CD4-positive, alpha-beta T cell treated with Interleukin-4 for 4 hours (primary cell): ENCODE measurements at places on chromosomes 16 and 17.

DNA sequence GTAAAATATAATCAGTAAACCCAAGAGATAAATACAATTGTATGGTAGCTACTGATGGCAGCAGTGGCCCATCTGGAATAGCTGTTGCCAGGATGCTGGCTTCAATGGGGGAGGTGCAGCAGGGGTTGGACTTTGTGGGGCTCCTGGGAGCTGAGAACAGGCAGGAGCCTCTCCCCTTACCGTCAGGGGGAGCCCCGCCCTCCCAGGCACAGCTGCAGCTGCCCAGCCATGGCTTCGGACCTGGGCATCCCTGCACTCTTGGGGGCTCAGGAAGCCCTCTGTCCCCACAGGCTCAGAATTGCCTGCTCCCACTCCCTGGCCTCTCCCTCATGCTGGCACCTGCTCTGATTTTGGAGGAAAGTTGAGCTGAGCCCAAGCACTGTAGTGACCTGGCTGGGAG is 741.1 kb downstream of the CDH11 start:
- no peak for DNase-seq

DNA sequence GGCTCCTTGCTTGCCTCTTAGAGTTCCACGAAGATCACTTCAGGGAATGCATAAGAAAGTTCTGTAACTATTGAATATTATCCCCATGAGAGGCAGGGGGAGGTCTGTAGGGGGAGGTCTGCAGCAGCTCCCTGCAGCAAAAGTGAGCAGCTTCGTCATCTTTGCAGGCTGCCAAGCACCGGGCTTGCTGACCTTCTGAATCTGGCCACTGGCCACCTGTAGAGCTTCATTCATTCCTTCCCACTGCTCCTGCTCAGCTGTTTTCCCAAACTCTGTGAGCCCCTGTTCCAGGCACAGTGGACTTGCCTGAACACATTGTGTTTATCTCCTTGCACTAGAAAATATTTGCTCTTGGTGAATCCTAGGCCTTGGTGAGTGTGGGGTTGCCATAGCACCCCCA is 443.3 kb downstream of the HAPSTR1 start:
- no peak for DNase-seq

DNA sequence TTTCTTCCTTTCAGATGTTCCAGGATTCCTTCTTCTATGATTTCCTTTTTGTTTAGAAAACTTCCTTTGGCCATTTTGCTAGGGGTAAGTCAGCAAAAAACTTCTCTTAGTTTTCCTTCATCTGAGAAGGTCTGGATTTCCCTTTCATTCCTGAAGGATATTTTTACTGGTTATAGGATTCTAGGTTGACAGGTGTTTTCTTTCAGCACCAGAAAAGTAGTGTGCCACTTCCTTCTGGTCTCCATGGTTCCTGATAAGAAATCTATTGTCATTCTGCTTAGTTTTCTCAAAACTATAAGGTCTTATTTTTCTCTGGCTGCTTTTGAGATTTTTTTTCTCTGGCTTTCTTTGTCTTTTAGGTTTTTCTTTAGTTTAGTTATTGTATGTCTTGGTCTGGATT is 27.6 kb downstream of the MPRIP start:
- no peak for DNase-seq

- DNase-seq: no peak
Observed at GRCh38 chr17:28744972-28745785, 1.4 kb downstream of the TRAF4 start.

DNA sequence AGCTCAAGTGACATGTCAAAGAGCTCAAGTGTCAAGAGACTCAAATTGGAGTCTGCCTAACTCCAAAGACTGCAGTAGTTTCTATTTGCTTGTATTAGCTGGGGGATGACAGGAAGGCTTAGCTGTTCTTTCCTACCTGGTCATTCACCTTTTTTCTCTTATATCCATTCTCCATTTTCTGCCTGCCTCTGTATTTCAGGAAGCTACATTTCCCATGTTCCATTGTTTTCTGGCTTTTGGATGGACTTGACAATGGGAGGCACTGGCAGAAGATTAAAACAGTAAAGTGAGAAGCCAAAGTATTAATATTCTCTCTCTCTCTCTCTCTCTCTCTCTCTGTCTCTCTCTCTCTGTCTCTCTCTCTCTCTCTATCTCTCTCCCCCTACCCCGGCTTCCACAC is 135.7 kb upstream of the ADAMTS18 start:
- DNase-seq: no peak

DNA sequence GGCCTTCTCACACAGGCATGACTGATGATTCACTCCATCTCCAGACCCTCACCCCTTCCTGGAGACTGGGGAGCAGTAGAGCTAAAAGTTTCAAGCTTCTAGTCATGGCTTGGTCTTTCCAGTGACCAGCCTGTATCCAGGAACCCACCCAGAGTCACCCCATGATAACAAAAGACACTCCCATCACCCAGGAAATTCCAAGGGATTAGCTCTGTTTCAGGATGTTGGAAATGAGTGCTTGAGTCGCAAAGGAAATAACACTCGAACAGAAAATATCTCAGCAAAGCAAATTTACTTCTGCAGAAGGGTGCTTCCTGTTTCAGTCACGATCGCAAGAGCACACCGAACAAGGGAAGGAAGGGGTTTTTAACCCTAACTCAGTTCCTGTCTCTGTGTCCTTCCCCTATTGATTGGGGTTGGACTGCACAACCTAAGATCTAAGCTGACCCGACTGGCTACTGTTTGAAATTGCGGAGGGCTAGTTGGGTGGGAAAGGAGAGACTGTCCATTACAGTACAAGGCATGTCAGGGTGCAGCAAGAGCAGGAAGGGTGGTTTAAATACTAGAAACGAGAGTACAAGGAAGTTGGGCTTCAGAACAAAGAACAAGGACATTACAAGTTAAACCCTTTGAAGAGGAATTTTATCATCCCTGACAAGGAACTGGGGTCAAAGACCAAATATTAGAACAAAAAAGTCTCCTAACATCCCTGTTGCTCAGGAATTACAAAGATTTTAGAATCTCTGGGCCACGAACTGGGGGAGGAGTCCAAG is 224.4 kb upstream of the CACNG5 start:
- no peak for DNase-seq

GRCh38 chr17:35342276-35342675 is 31.1 kb downstream of the SLFN11 start:
- no peak for DNase-seq

DNA sequence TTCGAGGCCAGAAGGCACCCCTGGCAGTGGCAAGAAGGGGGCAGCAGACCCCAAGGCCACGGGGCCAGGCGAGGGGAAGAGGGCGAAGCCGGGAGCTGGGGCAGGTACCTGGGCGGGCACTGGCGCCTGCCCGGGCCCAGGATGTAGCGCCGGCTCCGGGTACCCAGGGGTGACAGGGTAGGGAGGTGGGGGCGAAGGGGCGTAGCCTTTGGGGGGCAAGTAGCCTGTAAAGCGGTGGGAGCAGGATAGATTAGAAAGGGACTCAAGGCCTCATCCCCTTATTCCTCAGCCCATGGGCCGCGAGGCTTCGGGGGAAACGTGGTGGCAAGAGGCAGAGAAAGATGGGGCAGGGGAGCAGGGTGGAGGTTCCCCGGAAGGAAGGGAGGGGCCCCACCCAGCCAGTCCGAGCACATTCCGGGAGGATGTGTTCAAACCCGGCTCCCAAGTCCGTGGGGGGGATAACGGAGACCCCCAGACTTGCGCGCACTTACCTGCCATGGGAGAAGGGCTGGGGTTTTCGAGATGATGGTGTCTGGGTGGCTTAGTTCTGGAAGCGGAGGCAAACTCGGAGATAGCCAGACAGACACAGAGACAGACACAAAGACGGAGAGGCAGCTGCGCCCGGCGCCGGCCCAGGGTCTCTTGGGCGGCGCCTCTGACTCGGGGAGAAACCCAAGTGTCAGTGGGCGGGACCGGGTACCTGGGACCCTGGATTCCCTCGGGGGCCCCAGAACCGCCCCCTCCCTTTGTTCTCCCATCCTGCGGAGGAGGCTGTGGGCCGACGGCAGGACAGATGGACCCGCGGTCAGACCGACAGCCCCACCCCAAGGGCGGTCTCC is 493 bp downstream of the PLSCR3 start:
- peak; percentile 66 for DNase-seq

- DNase-seq: peak; percentile 57
Observed at GRCh38 chr17:58577696-58578095, 63.3 kb upstream of the MTMR4 start.

- no peak for DNase-seq
Observed at GRCh38 chr17:49610883-49611584, 35.4 kb downstream of the NXPH3 start.

DNA sequence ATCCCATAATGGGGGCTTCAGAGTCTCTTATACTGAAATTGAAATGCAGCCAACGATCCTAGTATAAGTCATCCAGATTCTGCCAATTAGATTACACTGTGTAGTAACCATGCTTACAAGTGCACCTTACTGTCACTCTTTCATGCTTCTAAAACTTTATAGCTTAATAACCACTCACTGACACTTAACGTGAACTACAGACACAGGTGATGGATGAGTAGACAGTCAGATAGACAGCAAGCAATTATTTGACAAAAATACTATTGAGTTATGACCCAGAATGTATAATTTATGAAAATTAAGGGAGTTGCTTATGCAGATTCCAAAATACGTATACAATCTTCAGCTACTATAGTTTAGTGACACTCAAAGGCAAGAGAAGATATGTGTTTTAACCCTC is 6.3 kb downstream of the CDH8 start:
- no peak for DNase-seq

- no peak for DNase-seq
Observed at GRCh38 chr17:74442670-74443515, 11.0 kb downstream of the GPRC5C start.

DNA sequence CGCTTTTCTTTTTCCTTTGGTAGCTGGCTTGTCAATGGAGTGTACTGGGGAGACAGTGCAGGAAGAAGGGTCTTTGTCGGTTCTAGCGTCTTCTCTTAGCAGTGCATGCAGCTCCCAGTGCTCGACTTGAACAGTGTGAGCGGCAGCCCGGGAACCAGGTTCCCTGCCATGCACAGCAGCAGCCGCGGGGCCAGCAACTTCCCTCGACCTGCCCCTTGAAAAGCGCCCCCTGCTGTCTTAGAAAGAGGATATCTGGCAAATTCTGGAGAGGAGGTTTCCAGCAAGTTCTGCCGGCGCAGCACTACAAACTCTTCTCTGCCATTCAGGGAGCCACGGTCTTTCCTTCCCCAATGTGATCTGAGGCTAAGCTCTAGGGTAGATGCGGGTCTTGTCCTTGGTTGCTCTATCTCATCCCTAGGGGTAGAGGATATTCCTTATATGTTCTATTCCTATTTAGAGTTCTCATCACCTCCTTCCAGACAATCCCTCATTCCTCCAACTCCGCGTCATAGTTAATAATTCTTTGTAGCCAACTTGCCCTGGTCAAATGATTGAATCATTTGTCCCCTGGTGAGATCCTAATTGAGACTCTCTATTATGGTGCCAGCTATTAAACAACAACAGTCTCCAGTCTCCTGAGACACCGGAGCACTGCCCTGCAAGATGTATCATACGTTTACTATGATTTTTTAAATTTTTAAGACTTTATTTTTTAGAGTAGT is 451.3 kb downstream of the PMP22 start:
- DNase-seq: peak; percentile 7

GRCh38 chr17:78572239-78573205 is 4.7 kb downstream of the DNAH17 start:
- no peak for DNase-seq

DNA sequence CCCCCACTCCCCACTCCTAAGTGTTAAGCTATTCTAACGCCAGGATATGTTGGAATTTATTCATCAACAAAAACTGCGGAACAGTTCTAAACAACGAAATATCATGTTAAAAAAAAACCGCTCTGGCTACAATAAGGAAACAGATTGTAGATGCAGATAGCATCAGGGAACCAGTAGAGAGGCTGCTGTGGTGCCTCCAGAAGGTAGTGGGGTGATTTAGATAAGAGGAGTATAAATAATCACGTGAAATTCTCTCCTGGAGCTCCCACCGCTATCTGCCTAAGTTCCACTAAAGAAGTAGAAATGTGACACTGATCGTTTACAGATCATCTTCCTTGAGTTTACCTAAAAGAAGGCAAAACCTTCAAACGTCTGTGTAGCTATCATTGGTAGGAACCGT is 8.0 kb downstream of the AHSP start:
- DNase-seq: no peak

DNA sequence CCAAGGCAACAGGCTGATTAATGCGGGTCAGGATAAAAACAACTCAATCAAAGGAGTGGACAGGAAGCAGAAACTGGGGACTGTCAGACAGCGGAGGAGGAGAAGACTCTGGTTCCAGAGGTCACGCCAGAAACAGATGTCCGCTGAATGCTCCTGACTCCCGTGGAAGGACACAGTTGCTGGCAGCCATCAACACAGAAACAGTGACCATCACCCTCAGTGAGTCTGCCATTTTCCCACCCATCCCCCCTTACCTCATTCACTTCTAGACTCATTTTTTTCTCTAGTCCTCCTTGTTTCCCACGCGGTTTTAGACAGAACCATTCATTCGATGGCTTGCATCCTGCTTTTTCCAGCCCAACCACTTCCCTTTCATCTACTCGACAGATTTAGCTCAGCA is 40.9 kb downstream of the DHRS7C start:
- DNase-seq: no peak

- no peak for DNase-seq
Observed at GRCh38 chr16:89184933-89185794, 13.6 kb downstream of the CDH15 start.

- no peak for DNase-seq
Observed at GRCh38 chr16:73298562-73298961, 250.6 kb upstream of the ZFHX3 start.

- DNase-seq: no peak
Observed at GRCh38 chr17:14308636-14308964, 7.7 kb downstream of the HS3ST3B1 start.

DNA sequence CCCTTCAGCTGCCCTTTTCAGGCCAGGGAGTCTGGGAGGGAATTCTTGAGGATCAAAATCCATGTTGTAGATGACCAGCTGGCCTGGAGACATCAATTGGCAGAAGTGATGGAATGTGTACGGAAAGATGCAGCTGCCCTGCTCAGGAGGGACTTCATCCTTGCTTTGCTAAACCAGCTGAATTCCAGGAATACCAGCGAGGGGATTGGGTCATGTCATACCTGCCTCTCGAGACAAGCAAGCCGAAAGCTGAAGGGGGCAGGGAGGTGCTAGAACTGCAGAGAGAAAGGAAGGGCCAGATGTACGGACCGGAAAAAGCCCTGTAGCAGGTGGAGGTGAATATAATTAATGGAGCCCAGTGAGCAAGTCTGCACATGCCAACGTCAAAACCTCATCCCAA is 25.6 kb upstream of the NTN1 start:
- no peak for DNase-seq
